ENCODE measurements at places on chromosomes 12 and 14.

DNA sequence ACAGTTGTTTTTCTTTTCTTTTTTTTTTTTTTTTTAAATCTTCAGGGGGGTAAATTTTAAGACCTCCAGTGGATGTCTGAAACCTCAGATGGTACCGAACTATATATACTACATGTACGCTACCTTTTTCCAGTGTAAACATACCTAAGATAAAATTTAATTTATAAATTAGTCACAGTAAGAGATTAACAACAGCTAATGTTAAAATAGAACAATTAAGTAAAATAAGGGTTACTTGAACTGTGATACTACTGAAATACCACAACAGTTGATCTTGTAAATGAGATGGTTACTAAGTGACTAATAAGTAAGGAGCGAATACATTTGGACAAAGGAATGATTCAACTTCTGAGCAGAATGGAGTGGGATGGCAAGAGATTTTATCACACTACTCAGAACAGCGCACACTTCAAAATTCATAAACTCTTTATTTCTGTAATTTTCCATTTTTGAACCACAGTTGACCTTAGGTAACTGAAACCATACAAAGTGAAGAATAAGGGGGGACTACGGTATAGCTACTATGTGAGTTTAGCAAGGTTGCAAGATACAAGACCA lies 80.5 kb upstream of the PCED1B start:
- no peak for DNase-seq

- DNase-seq, result no peak
Observed at GRCh38 chr12:80129895-80130530, 30.7 kb downstream of the OTOGL start.

DNA sequence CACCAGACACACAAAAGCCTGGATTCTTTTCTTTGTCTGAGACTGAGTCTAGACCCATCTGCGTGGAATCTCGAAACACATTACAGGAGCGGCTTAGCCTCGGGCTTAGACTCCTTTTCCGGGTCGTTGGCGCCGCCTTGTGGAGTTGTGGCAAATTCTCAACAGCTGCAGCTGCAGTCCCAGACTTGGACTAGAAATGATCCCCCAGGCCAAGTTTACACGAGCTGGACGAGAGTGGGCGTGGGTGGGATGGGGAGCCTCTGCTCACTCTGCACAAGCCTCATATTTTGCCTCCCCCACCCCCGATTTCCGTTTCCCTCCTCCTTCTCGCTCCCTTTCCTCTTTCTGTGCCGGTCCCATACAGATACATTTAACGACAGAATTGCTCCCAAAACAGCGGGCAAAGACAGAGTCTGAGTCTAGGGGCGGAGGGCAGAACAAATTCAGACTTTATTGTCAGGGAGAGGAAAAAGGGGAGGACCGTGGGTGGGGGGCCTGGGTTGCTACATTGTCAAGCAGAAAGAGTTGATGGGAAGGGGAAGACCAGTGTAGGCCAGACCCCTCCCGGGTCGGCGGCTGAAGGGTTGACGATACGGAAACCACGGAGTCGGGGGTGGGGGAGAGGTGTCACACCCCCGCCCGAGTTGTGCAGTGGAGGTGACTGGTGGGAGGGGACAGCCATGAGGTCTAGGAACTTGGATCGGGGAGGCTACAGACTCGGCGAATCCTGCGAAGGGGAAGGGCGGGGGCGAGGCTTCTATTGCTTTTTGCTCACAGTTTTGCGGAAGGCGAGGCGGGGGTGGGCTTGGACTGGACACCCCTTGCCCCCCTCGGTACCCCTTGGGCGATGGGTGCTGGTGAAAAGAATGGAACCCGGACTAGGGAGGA lies 4.7 kb upstream of the GPR84 start:
- DNase-seq, result peak; percentile 89

- DNase-seq, result peak; percentile 75
Observed at GRCh38 chr14:23056145-23056955, 970 bp downstream of the CDH24 start.

GRCh38 chr14:34874386-34875030 lies 652 bp downstream of the BAZ1A start:
- DNase-seq, result peak; percentile 44

All from CD4-positive, alpha-beta T cell treated with Interleukin-12 subunit alpha and Interleukin-12 subunit beta, for 1 hour (primary cell).